ENCODE measurements at places on chromosomes 6 and 20.

DNA sequence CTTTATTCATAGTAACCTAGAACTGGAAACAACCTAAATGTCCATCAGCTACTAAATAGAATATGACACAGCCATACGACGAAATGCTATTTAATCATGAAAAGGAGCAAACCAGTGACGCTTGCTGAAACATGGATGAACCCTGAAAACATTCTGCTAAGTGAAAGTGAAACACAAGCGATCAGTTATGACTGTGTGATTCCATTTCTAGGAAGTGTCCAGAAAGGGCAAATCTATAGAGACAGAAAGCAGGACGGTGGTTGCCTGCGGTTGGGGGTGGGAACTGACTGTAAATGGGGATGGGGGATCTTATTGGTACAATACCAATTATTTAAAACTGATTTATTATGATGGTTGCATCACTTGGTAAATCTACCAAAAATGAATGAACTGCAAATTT is 126.8 kb downstream of the IPCEF1 start:
- DNase-seq = no peak

DNA sequence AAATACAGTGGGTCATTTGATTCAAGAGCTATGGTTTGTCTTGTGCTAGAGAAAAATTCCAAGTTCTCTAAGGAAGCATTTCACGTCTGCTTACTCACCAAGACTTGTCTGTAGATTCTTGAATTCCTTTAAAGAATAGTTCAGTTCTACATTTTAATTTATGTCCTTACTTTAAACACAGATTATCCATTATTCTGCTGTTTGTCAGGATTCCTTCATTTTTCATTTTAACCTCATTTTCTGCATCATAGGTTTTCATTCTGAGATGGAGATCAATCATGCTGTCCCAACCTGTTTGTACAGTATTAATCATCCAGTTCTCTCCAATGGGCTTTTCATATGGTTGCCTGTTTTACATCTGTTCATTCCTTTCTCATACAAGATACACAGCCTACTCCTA is 24.5 kb upstream of the POPDC3 start:
- DNase-seq = no peak

GRCh38 chr20:34621383-34622367 is 55.2 kb downstream of the PIGU start:
- DNase-seq = no peak

GRCh38 chr20:14521436-14521835 is 184.0 kb upstream of the FLRT3 start:
- no peak for DNase-seq

GRCh38 chr20:46349742-46350056 is 41.4 kb upstream of the CDH22 start:
- DNase-seq = no peak

- peak; percentile 59 for DNase-seq
These were observed 2.7 kb upstream of the MICA start for GRCh38 chr6:31400467-31401289.

All from neural progenitor cell (in vitro differentiated cells).